ENCODE measurements at places on chromosomes 3 and 15.

- DNase-seq = no peak
Measured at GRCh38 chr15:93942269-93942694, 289.1 kb upstream of the MCTP2 start.

DNA sequence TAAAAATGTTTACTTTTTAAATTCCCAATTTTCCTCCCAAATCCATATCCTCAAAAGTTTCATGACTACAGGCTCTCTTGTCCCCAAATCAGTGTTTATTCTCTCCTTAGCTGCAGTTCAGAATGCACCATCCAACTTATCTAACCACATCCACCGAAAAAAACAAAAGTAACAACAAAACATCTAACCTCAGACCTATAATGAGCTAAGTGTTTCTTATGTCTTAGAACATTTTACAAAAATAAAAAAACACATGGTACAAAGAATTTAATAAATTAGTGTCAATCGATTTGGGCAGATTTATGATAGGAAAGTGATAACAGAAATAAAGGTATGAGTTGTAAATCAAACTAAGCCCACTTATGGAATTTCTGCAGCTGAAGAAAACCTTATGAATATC is 13.6 kb downstream of the SATB1 start:
- DNase-seq = no peak

GRCh38 chr3:154180836-154181691 is 59.9 kb downstream of the ARHGEF26 start:
- DNase-seq = no peak

DNA sequence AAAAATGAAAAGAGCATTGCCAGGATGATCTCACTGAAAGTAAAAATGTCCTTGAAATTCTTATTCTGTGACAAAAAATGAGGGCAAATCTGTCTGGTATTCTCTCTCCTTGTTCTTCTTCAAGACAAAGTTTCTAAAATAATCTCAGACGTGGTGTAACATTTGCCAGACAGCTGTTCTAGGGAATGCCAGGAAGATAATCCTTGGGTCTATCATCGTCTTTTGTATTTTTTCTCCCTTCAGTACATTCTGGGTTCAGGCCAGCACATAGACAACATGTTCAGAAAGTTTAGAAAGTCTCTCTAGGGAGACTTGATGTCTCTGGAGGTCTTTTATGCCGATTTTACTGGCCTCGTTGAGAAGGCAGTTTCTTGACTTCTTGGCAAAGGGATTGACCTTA is 121.2 kb upstream of the HES1 start:
- DNase-seq = no peak

DNA sequence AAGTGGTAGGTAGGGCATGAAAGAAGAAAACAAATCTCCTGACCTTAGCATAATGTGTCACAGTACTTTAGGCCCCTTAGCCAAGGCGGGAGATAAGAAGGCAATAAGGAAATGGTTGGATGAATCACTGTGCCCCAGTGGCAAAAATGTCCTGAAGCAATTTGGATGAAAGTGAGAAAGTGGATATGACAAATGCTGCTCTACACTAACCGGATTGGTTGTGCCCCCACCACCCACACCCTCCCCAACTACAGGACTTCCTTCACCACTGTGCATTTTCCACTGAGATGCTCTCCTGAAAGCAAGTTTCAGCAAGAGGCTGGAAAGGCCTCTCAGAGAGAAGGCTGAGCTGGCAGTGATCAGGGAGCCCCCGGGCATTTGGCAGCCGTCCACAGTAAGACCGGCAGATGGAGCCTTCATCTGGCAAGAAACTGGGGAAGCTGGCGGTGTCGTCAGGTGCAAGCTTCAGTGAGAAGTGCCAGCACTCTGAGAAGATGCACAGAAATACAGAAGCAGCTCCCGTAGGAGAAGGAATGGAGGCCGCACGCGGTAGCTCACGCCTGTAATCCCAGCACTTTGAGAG is 63.8 kb downstream of the ATP1B3 start:
- DNase-seq = peak; percentile 48

- no peak for DNase-seq
Measured at GRCh38 chr15:58551084-58551763, 119.4 kb downstream of the LIPC start.

- peak; percentile 62 for DNase-seq
Measured at GRCh38 chr15:89090791-89091626, 2.8 kb downstream of the ABHD2 start.

- DNase-seq = no peak
Measured at GRCh38 chr3:169245631-169246030, 417.9 kb downstream of the MECOM start.

DNA sequence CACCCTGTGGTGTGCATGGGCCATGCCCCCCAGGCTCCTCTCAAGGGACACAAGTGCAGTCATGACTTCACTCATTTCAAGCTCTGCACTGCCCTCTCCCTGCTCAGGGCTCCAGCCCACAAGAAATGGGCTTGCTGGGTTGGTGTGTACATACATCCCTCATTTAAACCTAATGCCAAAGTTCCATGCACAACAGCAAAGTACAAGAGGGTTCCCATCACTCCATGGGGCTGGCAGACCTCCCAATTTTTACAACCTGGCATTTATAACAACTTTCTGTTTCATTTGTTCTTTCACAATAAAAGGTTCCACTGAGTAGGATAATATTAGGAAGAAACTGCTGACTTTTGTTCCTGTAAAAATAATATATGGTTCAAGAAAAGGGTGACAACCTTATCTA is 54.3 kb downstream of the HERC2 start:
- DNase-seq = no peak

GRCh38 chr3:67765575-67765974 is 111.2 kb upstream of the SUCLG2 start:
- no peak for DNase-seq

- DNase-seq = peak; percentile 46
Measured at GRCh38 chr3:121883507-121883906, 10.7 kb upstream of the SLC15A2 start.

GRCh38 chr3:4591669-4592068 is 98.5 kb downstream of the ITPR1 start:
- no peak for DNase-seq

GRCh38 chr15:47846876-47847275 is 129.6 kb downstream of the SEMA6D start:
- no peak for DNase-seq

DNA sequence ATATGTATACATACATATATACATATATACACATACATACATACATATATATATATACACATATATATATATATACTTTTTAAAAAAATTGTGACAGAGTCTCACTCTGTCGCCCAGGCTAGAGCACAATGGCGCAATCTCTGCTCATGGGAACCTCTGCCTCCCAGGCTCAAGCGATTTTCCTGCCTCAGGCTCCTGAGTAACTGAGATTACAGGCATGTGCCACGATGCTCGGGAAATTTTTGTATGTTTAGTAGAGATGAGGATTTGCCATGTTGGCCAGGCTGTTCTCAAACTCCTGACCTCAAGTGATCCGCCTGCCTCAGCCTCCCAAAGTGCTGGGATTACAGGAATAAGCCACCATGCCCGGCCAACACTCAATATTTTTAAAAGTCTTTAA is 302.5 kb downstream of the UNC13C start:
- DNase-seq = no peak

DNA sequence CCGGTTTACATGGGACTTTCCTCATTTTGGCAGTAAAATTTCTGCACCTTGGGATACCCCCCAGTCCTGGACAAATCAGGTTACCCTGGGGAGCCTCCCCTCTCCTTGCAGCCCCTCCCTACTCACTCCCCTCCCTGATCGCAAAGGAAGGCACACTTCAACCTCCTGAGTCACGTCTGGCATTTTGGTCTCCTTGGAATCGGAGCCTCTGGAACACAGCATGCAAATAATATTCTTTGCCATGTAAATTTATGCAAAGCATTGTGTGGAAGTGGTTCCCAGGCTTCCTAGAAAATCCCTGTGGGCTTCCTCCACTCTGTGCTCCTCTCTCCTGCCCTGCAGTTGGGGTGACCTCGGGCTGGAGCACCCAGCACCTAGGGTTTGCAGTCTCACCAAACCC is 11.6 kb downstream of the SCN5A start:
- DNase-seq = no peak

DNA sequence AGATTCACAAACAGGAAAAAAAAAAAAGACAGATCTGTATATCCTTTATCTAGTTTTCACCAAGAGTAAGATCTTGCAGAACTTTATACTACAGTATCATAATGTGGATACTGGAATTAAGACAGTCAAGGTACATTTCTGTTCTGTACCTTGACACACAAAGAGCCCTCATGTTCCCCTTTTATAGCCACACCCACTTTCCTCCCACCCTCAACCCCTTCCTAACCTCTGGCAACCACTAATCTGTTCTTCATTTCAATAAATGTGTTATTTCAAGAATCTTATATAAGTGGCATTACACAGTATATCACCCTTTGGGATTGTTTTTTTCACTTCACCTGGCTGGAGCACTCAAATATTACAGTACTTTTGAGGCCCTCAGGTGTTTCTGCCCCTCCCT is 3.6 kb upstream of the RAB6B start:
- no peak for DNase-seq

GRCh38 chr3:129965937-129966336 is 8.6 kb upstream of the TRH start:
- no peak for DNase-seq

GRCh38 chr3:9934235-9934621 is 594 bp downstream of the CRELD1 start:
- DNase-seq = peak; percentile 66

GRCh38 chr3:11385326-11385725 is 113.1 kb downstream of the ATG7 start:
- no peak for DNase-seq

- DNase-seq = no peak
Measured at GRCh38 chr3:61264281-61264680, 13.0 kb upstream of the FHIT start.

Measured in NAMALWA (cell line).